Nephron progenitor cell (in vitro differentiated cells): ENCODE measurements at places on chromosomes 7 and 10.

DNA sequence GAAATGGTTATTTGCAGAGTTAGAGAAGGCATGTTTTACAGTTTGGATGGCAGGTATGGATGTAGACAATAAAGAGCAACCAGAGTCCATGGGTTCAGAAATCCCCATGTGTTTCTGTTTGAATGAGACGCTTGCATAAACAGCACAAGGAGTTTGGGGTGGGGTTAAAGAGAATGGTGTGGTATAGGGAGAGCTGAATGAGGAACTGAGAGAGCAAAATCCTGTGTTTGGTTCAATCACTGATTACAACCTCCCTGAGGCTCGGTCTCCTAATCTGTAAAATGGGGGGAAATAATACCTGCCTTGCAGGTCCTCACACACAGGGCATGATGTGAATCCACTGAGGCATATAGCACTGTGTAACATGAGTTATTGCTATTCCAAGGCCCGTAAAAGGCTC, 23.7 kb downstream of the CAV1 start:
- no peak for DNase-seq

- no peak for DNase-seq
Observed at GRCh38 chr10:89867964-89868363, 166.6 kb downstream of the KIF20B start.

GRCh38 chr10:21617267-21617666, 83.2 kb downstream of the MLLT10 start:
- DNase-seq = no peak

DNA sequence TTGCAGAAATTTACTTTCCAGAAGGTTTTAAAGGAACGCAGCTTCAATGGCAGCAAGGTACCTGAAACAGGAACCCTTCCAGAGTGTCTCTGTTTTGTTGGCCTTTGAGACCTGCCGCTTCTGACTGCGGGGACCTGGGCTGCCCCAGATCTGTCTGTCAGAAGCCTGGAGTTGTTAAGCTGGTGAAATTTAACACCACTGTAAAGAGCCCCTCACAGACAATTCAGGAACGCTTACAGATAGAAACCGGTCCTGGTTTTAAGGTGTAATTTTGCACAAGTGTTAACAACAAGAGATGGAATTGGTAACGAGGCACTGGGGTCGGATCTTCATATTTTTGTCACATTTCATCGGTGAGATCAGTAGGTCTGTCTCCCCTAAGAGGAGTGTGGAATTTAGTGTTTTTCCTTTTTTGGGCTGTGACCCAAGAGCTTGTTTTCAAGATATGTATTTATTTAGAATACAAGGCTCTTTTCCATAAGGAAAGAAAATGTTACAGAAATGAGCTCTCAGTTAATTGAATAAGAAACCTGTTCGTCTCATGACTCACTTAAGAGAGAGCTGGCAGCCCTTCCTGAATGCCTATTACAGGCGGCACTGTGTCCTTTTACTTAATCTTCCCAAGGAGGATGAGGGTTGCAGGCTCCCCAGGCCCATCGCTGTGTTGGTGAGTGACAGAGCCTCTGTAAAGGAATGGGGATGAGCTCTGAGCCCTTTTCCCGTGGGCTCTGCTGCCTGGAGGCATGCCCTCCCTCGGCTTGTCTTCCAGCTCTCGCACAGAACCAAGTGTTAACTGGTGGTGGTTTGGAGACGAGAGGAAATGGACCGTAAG, 168.7 kb downstream of the CUX1 start:
- peak; percentile 25 for DNase-seq

- no peak for DNase-seq
Observed at GRCh38 chr7:129366-130221, 62.8 kb upstream of the FAM20C start.

DNA sequence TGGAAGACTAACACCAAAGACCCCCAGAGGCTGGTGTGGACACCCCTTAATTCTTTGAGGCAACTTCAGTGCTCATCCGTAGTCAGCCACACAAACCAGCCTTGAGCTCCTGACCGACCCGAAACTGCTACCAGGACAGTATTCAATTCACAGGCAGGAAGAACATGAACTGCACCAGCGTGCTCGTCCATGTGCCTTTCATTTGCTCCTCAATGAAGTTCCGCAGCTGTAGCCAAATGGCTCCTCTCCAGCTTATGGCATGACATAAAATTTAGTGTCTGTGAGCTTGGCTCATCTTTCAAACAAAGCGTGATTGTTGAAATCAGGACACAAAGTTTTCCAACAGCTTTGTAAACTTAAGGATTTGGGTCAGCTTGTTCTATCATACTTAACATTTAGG, 144.1 kb upstream of the FAM171A1 start:
- no peak for DNase-seq

DNA sequence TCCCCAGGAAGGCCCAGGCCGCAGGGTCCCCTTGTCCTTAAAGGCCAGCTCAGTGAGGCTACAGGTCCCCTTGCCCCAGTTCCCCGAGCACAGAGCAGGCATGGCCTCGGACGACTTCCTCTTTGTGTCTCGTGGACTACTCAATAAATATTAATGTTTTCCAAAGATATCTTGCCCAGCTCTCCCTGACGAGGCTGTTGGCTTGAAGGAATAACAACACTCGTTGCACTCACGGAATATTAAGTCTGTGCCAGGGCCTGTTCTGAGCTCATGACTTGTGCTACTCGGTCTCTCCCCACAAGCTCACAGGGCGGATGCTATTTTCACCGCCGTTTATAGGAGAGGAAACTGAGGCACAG, 68.2 kb downstream of the CUX1 start:
- no peak for DNase-seq

GRCh38 chr10:78779339-78779955, 289.3 kb upstream of the ZMIZ1 start:
- no peak for DNase-seq

DNA sequence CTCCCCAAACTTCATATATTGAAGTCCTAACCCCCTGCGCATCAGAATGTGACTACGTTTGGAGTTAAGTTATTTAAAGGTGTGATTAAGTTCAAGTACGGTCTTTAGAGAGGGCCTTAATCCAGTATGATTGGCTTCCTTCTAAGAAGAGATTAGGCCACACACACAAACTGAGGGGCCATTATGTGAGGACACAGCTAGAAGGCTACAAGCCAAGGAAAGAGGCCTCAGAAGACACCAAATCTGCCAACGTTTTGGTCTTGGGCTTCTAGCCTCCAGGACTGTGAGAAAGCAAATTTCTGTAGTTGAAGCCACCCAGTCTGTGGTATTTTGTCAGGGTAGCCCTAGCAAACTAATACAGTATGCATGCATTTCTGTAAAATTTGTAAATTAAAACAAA, 41.7 kb downstream of the REEP3 start:
- DNase-seq = no peak

DNA sequence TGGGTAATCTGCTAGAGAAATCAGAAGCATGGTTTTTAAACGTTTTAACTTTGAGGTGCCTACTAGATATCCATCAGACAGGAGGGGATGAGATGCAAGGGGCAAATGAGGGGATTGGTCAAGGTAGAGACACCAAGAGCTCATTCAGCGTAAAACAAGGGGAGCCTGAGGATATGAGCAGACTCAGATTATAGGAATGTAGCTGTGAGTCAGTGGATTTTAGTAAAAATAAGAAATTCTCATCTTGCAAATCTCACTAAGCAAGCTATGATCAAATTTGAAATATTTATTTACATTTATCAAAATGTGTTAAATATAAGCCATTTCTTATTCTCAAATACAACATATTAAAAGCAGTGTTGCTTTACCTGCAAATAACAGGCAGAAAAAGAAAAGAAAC, 21.4 kb upstream of the TFEC start:
- DNase-seq = no peak

- no peak for DNase-seq
Observed at GRCh38 chr10:115942101-115942500, 330.9 kb downstream of the GFRA1 start.

DNA sequence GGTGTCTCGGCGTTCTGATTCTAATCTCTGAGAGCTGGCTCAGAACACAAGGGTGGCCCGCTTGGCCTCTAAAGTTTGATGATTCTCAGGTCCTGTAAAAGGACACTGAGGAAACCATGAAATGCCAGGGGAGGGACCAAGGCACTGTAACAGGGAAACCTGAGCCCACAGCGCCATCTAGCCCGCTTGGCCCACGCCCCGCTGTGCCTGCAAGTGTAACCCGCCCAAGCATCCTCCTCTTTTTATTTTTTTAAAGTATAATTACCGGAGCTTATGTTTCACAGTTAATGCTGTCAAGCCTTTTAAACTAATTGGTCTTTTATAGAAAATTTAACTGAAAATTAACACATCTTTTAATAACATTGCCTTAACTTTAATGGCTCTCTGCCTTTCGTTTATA, 734.7 kb downstream of the KCNMA1 start:
- peak; percentile 68 for DNase-seq

GRCh38 chr7:100545360-100546128, 6.5 kb downstream of the AGFG2 start:
- no peak for DNase-seq

DNA sequence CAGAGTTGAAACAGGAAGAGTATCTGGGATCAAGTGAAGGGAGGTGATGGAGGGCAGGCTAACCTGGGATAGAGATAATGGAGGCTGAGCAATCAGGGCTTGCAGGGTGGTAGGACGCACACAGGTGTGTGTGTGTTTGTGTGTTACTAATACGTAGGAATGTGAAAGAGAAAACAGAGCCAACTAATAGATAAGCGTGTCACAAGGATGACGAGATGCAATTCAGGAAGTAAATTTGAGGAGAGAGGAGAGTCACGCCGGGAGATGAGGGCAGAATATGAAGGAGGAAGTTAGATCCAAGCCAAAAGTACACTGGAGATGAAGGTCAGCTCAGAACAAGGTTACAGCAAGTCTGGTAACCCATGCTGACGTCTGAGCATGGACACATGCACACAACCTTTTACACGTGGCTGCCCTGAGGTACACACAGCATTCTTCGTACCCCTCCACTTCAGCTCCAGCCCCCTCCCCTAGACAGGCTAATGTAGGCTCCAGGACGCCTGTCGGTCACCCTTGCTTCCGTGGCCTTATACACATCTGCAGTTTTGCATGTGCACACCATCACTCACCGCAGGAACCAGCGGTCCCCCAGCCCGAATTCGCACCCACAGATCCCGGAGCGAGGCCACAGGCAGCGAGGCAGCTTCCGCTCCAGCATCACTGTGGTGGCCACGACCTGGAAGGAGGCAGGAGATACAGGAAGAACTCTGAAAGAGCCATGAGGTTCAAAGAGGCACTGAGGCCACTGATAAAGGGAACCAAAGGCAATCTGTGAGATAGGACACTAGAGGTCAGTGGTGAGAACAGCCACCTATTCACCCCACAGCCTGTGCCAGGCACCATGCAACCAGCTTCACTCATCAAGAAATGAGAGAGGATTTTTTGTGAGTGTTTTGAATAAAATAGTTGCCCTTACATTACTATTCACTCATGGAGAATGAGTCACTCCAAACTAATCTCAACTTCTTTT, 23.7 kb upstream of the TRPV6 start:
- no peak for DNase-seq

DNA sequence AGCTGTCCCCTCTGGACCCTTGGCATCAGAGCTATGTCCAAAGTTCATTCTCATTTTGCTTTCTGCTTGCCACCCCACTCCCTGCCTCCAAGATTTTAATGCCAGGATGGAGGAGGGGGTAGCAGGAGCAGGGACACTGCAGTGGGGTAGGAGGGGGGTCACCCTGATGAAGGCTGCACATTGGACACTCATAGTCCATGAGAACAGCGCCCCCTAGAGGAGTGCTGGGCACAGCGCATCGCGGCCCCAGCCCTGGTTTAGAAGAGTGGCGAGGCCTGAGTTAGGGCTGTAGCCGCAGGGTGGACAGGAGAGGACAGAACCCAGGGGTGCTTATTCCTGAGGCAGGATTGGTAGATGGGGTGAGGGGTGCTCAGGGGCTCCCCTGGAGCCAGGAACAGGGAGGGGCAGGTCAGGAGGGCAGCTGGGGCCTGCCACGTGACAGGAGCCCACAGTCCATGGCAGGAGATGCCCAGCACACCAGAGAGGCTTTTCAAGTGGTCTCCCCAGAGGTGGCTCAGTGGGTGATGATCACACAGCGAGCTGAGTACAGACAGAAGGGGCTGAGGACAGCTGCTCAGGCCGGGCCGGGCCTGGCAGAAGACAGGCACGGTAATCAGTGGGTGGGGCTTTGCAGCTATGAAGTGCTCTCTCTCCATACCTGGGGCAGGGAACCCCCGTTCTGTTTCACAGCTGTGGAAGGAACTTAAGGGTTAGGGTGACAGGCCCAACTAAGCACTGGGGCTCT, 71.4 kb downstream of the NEURL1 start:
- peak; percentile 54 for DNase-seq

DNA sequence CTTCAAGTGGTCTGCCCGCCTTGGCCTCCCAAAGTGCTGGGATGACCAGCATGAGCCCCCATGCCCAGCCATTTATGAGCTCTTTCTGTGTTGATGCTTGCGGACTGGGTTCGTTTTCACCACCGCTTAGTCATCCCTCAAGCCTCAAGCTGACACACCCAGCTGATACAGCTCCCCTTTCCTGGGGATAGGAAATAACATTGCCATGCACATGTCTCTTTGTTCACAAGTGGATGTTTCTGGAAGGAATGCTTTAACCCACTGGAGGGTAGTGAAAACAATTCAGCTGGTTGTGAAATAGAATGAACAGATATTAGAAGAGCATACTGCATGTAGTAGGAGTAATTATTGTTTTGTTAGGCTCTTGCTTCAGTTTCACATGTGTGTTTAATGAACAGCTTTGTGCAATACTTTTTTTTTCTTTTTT, 8.5 kb upstream of the METTL27 start:
- DNase-seq = no peak

DNA sequence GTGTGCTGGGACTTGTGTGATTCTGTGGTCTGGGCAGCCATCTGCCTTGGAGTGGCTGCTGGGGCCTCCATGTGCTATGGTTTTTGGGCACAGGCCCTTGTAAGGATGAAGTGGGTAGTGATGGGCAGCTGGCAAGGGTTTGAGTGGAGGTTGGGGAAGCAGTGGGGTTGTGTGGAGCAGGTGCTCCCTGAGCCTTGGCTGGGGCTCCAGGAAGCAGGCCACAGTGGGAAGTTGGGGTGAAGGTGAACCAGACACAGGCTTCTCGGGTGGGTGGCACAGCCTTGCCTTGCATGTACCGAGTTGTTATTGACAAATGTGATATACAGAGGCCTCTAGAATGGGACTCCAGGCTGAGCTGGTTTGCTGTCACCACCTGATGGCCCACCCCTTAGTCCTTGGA, 82.3 kb downstream of the ADCY1 start:
- no peak for DNase-seq

- no peak for DNase-seq
Observed at GRCh38 chr10:693506-693905, 4.0 kb upstream of the DIP2C start.

GRCh38 chr10:118308664-118309063, 33.5 kb downstream of the FAM204A start:
- DNase-seq = no peak

GRCh38 chr7:19670806-19671205, 38.0 kb downstream of the POLR1F start:
- no peak for DNase-seq

GRCh38 chr10:114022766-114023597, 20.7 kb upstream of the ADRB1 start:
- DNase-seq = no peak

GRCh38 chr7:100895956-100896731, 456 bp upstream of the ACHE start:
- peak; percentile 57 for DNase-seq

GRCh38 chr10:78283069-78283682, 249.5 kb downstream of the RPS24 start:
- no peak for DNase-seq

GRCh38 chr7:32506266-32507054, 11.2 kb downstream of the AVL9 start:
- no peak for DNase-seq
